ENCODE measurements at places on chromosomes 3 and 15. TPM values are rescaled to one million over a fixed set of nuclear protein-coding genes. Genes with fewer than 3 reads are reported as not detected.

- DNase-seq, result no peak
Measured at GRCh38 chr3:143506190-143506589, 342.1 kb downstream of the SLC9A9 start.

GRCh38 chr3:7447197-7447769 is 586.4 kb downstream of the GRM7 start:
- no peak for DNase-seq

ACAN gene
- total RNA-seq, result 0.78 TPM

TPRG1 gene
- total RNA-seq, result 2.0 TPM

CHRD gene
- total RNA-seq, result not detected

DNA sequence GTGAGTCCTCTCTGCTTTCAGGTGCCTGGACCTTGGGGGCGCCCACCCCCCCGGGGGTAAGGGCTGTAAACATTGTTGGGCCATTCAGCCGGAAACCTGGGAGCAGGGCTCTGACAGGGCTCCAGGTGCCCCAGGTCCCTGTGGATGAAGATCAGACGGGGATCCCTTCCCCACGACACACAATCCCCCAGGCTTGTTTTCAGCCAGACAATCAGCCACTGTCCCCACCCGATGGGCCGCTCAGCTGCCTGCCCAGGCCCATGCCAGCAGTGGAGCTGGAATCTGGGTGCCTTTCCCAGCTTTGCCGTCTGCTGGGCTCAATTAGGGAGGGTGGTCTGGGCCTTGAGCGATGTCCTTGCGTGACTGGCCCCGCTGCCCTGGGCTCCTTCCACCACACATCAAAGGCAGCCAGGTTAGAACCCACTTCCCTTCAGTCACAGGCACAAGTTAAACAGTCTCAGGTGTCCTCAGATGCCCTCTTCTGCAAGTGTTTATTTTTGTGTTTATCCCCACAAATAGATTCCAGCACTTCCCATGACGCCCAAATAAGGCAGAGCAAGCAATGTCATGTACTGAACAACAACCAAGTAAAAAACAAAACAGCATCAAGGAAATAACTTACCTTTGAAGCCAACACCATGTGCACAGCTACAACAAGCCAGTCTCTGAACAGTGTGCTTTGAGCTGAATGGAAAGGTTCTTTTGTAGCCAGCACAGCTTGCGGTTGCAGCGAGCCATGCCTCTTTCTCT is 77.0 kb upstream of the ALDH1A3 start:
- no peak for DNase-seq

GRCh38 chr15:73394782-73395181 is 26.0 kb upstream of the HCN4 start:
- no peak for DNase-seq

- DNase-seq, result no peak
Measured at GRCh38 chr3:190077395-190078045, 43.2 kb downstream of the P3H2 start.

CHRM5 gene
- total RNA-seq, result not detected

DNA sequence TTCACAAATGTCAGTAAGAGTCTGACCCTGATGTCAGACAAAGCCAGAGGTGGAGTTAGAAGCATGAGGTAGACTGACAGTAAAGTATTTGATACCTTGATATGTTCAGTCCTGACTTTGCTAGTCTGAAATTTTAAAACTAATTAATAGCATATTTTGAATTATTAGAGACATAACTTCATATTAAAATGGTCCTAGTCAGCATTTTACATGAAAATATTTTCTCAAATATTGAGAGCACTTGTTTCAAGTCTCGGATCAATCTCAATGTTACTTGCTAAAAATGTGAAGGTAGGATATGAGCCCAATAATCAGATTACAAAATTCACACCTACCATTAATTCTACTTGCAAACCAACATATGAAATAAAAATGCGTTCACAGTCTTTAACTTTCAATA is 58.1 kb upstream of the TTC14 start:
- DNase-seq, result no peak

RUVBL1 gene
- 115 TPM for total RNA-seq

- no peak for DNase-seq
Measured at GRCh38 chr3:23387286-23387918, 184.3 kb downstream of the UBE2E2 start.

- DNase-seq, result no peak
Measured at GRCh38 chr3:133754455-133754854, 8.3 kb downstream of the TF start.

DNA sequence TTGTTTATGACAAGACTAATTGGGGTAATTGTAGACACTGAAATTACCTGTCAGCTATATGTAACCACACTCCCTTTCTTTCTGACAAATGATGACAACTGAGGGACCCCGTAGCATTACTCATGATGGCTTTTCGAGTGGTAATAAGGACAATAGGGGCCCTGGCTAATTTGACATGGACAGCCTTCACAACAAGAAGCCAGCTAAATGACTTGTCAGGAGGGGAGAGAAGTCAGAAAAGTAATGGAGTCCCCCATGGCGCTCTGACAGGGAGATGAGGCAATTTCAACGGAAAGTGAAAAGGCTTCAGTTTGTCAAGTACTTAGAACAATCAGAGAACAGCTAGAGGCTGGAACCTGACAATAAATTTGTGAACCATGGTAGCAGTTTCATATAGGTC is 177.3 kb downstream of the CDIN1 start:
- DNase-seq, result no peak

GRCh38 chr15:55170361-55170760 is 26.4 kb downstream of the RSL24D1 start:
- DNase-seq, result no peak

- DNase-seq, result no peak
Measured at GRCh38 chr3:152245498-152246170, 23.1 kb upstream of the MBNL1 start.

DNA sequence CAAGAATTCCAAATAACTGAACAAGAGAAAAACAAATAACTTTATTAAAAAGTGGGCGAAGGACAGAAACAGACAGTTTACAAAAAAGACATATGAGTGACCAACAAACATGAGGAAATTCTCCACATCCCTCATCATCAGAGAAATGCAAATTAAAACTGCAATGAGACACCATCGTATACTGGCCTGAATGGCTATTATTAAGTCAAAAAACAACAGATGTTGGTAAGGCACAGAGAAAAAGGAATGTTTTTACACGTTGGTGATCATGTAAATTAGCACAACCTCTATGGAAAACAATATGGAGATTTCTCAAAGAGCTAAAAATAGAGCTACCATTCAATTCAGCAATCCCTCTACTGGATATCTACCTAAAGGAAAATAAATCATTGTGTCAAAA is 1260.4 kb upstream of the ALCAM start:
- DNase-seq, result no peak

DNA sequence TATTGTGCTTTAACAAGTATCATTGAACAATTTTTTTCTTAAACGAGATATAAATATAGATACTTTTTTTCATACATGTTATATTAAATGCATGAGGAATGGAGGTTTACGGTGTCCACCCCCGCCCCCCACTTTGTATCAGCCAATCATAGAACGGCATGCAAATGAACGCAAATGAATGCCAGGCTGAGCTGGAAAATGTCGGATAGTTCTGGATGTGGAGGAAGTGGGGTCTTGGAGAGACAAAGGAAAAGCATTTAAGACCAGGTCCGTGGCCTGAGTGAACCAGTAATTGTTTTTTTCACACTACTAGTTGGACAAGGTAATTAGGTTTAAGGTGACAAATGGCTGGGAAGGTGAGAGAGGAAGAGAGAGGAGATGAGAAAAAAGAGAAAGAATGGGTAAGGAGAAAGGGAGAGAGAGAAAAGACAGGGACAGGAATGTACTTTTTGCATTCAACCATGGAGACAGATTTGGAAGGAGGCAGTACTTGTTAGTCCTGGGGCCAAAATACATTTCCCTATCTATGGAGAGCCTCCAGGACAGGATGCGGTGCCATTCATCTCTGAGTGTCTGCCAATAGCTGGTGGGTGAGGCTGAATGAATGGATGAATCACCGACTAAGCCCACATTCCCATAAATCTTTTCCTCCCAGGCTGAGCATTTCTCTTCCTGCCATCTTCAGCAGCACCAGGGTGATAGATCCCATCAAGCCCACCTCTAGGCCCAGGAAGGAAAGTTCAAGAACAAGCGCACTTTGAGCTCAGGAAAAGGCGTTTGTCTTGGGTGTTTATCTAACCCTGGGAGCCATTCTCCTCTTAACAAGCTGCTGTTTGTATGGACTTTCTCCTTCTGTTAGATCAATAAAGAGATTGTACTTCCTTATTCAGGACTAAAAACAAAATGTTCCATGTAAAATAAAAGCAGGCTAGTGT is 1.4 kb upstream of the RAD18 start:
- peak; percentile 98 for DNase-seq

CFAP92 gene
- total RNA-seq, result 0.36 TPM

DNA sequence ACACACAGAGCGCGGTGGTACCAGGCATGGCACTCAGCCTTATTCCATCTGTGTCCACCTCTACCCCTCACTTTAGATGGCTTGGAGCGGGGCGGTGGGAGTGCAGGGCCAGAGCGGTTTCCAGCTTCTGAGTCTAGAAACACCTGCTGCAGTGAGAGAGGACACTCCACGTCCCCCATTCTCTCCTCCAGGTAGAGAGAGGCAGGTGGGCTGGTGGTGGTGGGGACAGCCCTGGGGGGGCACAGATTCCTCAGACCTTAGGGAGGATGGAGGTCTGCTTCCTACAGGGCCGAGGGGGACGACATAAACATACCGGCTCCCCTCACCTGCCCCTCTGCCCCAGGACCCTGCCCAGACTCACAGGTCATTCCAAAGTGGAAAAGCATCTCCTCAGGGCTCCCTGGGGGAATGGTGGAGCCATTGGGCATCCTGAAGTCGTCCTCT is 40.4 kb downstream of the MUC20 start:
- no peak for DNase-seq

DNA sequence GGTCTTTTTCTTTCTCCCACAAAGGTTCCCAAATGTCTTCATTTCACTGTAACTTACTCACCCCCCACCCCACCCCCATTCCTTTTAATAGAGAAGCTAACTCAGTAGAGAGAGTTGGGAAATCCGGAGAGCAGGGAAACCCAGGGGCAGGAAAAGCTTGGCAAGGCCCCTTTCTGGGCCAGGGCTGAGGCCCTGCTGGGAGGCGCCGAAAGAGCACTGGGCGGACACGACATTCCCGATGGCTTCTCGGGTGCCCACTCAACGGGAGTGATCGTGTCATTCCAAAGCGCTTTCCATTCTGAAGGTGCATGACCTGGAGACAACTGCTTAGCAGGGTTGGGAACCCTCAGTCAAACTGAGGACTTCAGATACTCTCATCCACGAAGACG is 1.6 kb upstream of the DALRD3 start:
- peak; percentile 33 for DNase-seq

GRCh38 chr3:186255703-186256331 is 106.2 kb downstream of the DGKG start:
- no peak for DNase-seq

DNA sequence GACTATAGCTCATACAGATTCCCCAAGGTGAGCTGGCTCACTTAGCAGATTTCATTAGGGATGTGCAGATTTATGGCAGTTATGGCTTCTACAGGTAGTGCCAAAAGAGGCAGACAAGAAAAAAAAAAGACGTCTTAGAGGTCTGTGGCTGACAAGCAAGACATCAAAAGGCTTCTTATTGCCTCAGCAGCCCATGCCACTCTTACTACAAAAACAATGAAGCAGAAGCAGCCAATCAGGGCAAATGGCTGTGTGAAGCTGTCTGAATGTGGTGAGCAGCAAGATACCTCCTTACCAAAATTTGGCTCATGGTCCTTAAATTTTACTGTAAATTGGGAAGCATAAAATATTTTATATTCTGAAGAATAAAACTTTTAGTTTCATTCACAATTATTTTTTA is 557.5 kb upstream of the GOLIM4 start:
- DNase-seq, result no peak

GRCh38 chr3:62833538-62833937 is 41.7 kb downstream of the CADPS start:
- peak; percentile 20 for DNase-seq

DNA sequence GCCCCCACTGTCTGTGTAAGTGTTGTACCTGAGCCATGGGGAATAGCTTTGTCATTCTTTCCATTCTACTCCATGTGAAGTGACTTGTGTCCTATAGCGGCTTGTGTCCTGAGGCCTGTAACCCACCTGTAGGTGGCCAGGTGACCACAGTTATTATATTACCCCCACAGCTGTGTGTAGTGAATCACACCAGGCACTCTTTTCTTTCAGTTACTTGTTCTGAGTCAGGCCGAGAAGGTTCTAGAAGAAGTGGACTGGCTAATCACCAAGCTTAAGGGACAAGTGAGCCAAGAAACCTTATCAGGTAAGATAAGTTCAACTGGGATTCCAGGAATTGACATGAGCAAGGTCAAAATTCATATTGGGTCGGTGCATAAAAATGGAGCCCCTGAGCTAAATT is 29.2 kb downstream of the POLG start:
- no peak for DNase-seq

DNA sequence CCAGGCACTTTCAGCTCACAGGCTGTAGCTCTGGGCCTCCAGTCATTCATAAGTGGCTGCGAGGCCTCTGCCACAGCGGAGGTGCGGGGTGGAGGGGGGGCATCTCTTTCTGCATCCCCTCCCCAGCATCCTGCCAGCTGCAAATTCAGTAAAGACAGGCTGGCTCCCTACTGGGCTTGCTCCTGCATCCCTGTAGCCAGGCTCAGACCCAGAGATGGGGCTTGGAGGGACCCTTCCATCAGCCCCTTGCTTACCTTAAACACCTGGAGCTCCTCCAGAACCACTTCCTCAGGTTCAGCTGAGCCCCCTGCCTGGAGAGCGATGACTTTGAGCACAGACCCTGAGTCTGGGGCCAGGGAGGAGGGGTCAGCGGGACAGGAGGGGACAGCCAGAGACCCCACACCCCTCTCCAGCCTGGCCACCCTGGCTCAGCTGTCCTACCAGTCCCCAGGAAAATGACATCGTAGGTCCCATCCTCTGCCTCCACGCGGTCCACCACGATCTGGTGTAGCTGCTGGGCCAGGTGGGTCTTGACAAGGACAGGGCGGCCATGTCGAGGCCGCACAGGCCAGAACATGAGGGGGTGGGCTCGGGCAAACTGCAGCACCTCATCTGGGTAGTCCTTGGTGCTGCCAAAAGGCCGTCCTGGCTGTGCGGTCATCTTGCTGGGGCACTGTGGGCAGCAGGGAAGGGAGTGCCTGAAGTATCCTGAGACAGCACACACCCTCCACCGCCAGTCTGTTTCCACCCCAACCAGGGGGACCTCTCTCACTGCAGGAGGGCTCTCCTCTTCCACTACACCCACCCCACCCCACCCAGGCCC is 5.3 kb downstream of the SEMA3G start:
- DNase-seq, result no peak

MTFMT gene
- 27.9 TPM for total RNA-seq

GNL3 gene
- 147 TPM for total RNA-seq

DNA sequence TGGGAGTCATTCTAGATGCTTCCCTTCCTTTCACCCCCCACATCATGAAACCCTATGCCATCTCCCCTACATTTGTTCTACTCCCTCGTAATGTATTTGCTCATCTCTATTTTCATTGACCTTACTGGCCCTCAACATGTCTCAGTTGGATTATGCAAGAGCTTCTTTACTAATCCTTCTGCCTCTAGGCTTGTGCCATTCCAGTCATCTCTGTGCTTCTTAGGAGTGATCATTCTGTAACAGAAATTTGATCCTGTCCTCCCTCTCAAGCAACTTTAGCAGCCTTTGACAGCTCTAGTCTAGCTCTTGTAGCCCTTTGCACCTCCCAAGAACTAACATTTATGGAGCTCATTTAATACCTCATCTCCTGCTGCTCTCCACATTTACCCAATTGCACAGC is 64.7 kb downstream of the ISL2 start:
- peak; percentile 19 for DNase-seq

GRCh38 chr15:89002830-89003229 is 85.4 kb upstream of the ABHD2 start:
- peak; percentile 45 for DNase-seq

All from RPMI7951 (cell line).